Left renal pelvis (tissue), 4 donors: ENCODE measurements at places on chromosomes 13 and 19.

DNA sequence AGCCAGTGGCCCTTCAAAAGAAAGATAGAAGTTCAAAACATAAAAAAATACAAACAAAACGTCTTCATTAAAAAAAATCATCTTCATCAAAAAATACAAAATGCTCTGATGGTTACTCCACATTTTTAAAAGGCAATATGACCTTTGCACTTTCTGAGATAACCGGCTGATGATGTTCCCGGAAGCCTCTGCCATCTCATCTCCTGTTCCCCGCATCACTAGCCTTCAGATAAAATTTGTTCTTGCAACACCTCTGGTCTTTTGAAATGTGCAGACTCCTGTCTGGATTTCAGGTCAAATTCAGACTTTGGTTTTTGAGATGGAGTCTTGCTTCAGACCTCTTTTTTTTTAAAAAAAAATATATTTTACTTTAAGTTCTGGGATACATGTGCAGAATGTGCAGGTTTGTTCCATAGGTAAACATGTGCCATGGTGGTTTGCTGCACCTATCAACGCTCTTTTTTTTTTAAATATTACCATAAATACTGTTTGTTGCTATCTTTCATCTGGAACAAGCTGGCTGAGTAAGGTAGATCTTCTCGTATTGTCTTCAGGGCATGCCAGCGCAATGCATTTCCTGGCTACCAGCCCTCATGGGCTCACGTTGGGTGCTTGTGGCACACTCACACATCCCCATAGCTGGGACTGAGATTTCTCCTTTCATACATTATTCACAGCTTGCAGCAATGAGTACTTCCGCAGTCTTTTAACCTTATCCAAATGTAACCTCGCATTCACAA, 418.9 kb upstream of the ARGLU1 start:
- DNase-seq, result no peak

DNA sequence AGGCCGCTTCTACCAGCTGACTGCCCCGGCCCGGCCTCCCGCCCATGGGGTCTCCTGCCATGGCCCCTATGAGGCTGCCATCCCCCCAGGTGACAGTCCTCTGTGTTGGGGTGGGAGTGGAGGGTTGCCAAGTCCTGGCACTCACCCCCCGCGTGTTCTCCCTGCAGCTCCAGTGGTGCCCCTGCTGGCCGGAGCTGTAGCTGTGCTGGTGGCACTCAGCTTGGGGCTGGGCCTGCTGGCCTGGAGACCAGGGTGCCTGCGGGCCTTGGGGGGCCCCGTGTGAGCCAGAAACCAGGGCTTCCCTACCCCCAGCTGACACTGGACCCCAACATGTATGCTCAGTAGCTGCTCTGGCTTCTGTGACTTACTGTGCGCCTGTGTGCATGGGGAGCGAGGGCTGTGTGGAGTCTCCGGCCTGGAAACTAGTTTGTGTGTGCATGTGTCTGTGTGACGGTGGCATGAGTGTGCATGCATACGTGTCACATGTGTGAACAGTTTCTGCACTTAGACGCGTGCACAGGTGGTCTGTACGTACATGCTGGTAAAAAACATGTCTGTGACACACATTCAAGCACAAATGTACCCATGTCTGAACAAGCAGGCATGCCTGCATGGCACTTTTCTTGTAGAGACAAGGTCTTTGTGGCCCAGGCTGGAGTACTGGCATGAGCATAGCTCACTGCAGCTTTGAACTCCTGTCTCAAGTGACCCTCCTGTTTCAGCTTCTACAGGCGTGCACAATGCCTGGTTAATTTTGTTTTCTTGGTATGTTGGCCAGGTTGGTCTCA, 4.9 kb downstream of the ACP4 start:
- DNase-seq, result no peak

DNA sequence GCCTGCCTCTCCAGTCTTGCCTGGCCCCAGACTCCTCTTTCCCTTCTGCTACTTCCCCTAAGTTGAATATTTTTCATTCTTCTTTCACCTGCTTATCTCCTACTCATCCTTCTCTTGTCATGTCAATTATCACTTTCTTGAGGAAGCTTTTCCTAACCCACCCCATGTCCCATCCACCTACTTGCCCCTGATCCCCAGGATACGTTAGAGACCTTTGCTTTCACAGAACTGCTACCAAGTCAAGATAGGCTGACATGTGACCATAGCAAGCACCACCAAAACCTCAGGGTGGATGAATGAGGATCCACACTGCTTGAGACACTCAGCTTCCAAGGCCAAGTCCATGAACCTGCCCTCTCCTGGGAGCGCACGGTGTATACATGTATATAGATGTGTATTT, 131.5 kb downstream of the DNAJC15 start:
- no peak for DNase-seq

DNA sequence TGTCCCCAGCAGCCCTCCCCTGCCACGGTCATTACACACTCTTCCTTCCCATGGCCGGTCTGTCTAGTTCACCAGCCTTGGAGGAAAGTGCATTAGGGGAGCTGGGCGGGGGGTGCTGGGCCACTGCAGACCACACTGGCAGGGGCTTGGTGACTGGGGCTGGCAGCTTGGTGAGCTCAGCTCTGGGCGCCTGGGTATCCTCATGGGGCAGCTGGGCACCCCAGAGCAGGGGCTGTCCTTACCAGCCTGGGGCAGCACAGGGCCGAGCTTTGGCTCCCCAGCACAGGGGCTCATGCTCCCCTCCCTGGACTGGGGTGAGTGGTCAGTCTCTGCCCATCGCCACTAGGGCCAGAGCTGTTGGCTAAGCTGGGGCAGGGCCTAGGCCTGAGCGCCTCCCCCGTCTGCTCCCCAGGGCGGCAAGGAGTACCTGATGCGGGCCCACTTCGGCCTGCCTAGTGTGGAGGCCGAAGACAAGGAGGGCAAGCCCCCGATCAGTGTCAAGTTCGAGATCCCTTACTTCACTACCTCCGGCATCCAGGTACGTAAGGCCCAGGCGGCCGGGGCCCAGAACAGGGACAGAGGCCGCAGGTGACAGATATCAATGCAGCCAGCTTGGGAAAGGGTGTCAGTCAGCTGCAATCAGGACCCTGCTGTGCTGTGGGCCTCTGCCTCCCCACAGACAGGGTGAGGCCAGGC, 35.5 kb downstream of the AP1M1 start:
- no peak for DNase-seq

DNA sequence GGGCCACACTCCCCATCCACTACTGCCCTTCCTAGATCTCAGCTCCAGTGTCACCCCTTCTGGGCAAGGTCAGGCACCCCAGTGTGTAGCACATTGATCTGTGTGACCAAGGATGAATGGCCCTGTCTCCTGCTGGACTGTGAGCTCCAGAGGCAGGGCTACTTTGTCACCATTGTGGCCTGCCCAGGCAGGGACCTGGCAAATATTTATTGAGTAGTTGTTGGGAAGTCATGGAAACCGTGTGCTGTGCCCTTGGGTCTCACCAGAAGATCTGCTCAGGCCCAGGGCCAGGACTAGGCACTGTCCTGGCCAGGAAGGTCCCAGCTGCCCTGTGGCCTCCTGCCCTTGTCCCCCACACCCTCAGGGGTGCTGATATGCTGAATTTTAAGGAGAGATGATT, 10.5 kb downstream of the NACC1 start:
- no peak for DNase-seq
